ENCODE measurements at places on chromosomes 12 and 14. TPM values are rescaled to one million over a fixed set of nuclear protein-coding genes. Genes with fewer than 3 reads are reported as not detected.

Gene SLC17A8
- not detected for polyA plus RNA-seq

Gene EML5
- polyA plus RNA-seq = 0.65 TPM

Gene SSPN
- 2.1 TPM for polyA plus RNA-seq

Gene MMAB
- polyA plus RNA-seq = 33.2 TPM

Gene RTL1
- 0.80 TPM for polyA plus RNA-seq

Gene RPL10L
- polyA plus RNA-seq = not detected

Gene ACSM4
- not detected for polyA plus RNA-seq

Gene CCDC196
- polyA plus RNA-seq = 1.2 TPM

Gene KRT2
- not detected for polyA plus RNA-seq

Gene IGF1
- polyA plus RNA-seq = 6.8 TPM

Gene RNASE1
- polyA plus RNA-seq = 144 TPM

DNA sequence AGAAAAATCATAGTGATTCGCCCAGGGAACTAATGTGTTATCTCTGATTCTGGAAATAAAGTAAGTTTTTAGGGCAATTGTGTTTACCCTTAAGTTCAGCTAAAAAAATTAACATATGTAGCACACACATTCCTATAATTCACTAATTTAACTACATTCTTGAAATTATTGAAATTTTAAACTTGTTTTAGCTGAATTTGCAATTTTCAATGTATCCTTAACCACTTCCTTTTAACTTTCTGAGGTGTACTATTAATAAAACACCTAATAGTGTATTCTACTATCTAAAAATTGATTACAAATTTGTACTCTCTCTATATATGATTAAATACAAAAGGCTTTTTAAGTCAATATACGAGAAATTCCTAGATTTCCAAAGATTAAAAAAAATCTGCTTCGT is 2.2 kb downstream of the KLHL28 start:
- H3K27me3 ChIP-seq = no peaks in the 10 kb centered on the region
- no peaks in the 10 kb centered on the region for H3K36me3 ChIP-seq
- H3K27ac ChIP-seq = no peak overlapping the region
- peaks cover 20% of the 10 kb centered on the region for H3K4me1 ChIP-seq
- H3K4me3 ChIP-seq = no peak overlapping the region

- no peak for DNase-seq
- H3K4me1 ChIP-seq = no peaks in the 10 kb centered on the region
- H3K4me3 ChIP-seq = no peak overlapping the region
- no peak overlapping the region for H3K27ac ChIP-seq
Measured at GRCh38 chr12:3105690-3106479, 28.7 kb downstream of the TSPAN9 start.

GRCh38 chr12:70652451-70652850 is 15.2 kb upstream of the PTPRB start:
- H3K4me1 ChIP-seq = no peaks in the 10 kb centered on the region
- DNase-seq = no peak
- H3K4me3 ChIP-seq = no peak overlapping the region

- no peak overlapping the region for H3K27ac ChIP-seq
- DNase-seq = no peak
- no peaks in the 10 kb centered on the region for H3K36me3 ChIP-seq
- no peaks in the 10 kb centered on the region for H3K4me1 ChIP-seq
Measured at GRCh38 chr14:70640938-70641547, 673 bp upstream of the TTC9 start.

GRCh38 chr12:68092976-68093375 is 66.6 kb downstream of the IFNG start:
- H3K27me3 ChIP-seq = no peaks in the 10 kb centered on the region
- no peak for DNase-seq
- H3K4me3 ChIP-seq = no peak overlapping the region
- H3K27ac ChIP-seq = no peak overlapping the region

DNA sequence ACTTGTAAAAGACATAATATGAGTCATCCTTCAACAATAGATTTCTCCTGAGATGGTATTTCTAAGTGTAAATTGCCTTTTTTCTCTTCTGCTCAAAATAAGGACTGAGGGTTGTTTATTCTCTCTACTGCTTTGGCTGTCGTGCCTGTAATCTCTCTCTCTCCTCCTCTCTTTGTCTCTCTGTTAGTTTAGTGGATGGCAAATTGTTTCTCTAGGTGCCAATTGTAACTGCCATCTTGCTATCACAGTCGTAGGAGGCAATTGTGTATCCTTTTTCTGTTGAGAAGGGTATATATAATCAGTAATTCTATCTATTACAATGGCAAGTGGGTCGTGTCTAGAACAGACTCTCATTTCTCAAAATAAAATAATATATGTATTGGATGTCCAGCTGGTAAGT is 545.0 kb upstream of the FBXO33 start:
- no peaks in the 10 kb centered on the region for H3K36me3 ChIP-seq
- no peaks in the 10 kb centered on the region for H3K27me3 ChIP-seq
- H3K27ac ChIP-seq = no peak overlapping the region
- H3K4me1 ChIP-seq = no peaks in the 10 kb centered on the region
- no peak for DNase-seq
- no peak overlapping the region for H3K4me3 ChIP-seq

GRCh38 chr12:88509347-88509746 is 70.9 kb downstream of the KITLG start:
- H3K4me1 ChIP-seq = no peaks in the 10 kb centered on the region
- no peaks in the 10 kb centered on the region for H3K36me3 ChIP-seq
- H3K4me3 ChIP-seq = no peak overlapping the region

GRCh38 chr12:89083491-89083890 is 268.8 kb downstream of the DUSP6 start:
- no peak for DNase-seq
- H3K27ac ChIP-seq = no peak overlapping the region
- H3K36me3 ChIP-seq = no peaks in the 10 kb centered on the region

- DNase-seq = no peak
- H3K36me3 ChIP-seq = no peaks in the 10 kb centered on the region
- no peak overlapping the region for H3K27ac ChIP-seq
- H3K4me1 ChIP-seq = no peaks in the 10 kb centered on the region
Measured at GRCh38 chr12:78293059-78293686, 462.5 kb downstream of the NAV3 start.

DNA sequence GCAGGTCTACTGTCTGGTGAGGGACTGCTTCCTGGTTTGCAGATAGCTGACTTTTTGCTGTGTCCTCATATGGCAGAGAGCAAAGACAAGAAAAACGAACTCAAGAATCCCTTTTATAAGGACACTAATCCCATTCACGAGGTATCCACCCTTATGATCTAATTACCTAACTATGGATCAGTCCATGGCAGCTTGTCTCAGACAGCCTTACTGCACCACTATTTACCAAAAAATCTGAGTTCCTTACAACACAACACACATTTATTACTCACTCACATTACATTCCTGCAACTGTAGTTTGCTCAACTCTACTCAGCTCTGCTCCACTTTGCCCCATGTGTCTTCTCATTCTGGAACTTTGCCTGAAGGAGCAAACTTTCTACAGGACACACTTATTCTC is 10.1 kb upstream of the SLC6A15 start:
- H3K36me3 ChIP-seq = no peaks in the 10 kb centered on the region
- no peaks in the 10 kb centered on the region for H3K4me1 ChIP-seq
- H3K27ac ChIP-seq = no peak overlapping the region

DNA sequence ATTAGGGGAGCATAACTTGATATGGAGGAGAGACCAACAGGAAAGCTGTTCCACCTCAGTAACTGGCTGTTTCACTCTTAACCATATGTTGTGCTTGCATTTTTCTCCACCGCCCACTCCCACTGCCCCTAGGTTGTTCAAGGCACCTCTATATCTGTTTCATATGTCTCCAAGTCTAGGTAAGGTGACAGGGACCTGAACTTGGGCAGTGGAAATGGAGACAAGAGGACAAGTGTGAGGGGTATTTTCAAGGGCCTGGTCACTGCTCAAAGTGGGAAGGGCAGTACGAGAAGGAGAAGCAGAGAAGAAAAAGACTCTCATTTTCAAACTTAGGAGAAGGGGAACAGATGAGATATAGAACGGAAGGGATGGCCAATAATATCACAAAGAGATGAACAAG is 3.1 kb downstream of the SLC38A1 start:
- H3K27ac ChIP-seq = no peak overlapping the region
- no peak for DNase-seq
- no peaks in the 10 kb centered on the region for H3K27me3 ChIP-seq
- peaks cover 15% of the 10 kb centered on the region for H3K4me1 ChIP-seq
- H3K4me3 ChIP-seq = no peak overlapping the region
- no peaks in the 10 kb centered on the region for H3K36me3 ChIP-seq

- no peaks in the 10 kb centered on the region for H3K36me3 ChIP-seq
- H3K4me1 ChIP-seq = no peaks in the 10 kb centered on the region
- H3K27ac ChIP-seq = no peak within 1 kb of the TSS
- DNase-seq = no peak
Measured at GRCh38 chr12:91111366-91112325, at the start of gene LUM. LUM (minus strand) TSS chr12:91111494; CDS start chr12:91108979, 2,515 bp downstream.

DNA sequence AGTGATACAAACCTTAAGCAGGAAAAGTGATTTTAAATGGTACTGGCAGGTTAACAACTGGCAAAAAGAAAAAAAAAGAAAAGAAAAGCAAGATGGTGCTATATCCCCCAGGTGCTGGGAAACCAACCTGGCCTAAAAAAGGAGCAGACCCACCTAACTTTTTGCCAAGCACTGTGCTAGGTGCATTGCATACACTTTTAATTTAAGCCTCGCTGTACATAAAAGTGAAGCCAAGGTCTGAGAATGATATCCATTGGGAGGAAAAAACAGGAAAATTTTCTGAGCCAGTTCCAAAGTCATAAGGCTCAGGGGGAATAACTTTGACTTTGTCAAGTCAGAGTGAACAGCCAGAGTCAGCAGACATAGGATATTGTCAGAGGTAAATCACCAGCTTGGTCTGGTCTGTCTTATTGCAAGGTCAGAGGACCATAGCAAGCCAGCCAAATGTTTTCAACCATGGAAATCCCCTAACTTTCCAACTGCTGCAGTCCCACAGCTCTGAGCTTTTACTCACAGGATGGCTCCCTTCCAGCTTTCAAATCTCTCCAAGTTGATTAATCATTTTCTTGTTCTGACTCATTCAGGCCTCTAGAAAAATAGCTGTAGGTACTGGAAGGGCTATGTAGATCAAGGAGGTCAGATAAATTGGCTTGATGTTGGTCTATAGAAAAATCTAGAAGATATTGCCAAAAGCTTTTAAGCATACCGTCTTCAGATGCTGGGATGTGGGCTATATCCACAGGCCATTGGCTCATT is 412.9 kb downstream of the RAD51B start:
- H3K4me3 ChIP-seq = no peak overlapping the region
- H3K36me3 ChIP-seq = no peaks in the 10 kb centered on the region
- peak overlapping the region; percentile 83 for H3K27ac ChIP-seq

- H3K36me3 ChIP-seq = no peaks in the 10 kb centered on the region
- H3K4me3 ChIP-seq = no peak overlapping the region
- DNase-seq = no peak
- H3K27me3 ChIP-seq = no peaks in the 10 kb centered on the region
- H3K27ac ChIP-seq = no peak overlapping the region
- H3K4me1 ChIP-seq = no peaks in the 10 kb centered on the region
Measured at GRCh38 chr12:52831251-52831650, 2.9 kb downstream of the KRT79 start.

GRCh38 chr12:116717466-116718437 is 20.1 kb downstream of the SPRING1 start:
- peaks cover 14% of the 10 kb centered on the region for H3K36me3 ChIP-seq
- H3K4me1 ChIP-seq = no peaks in the 10 kb centered on the region
- H3K4me3 ChIP-seq = no peak overlapping the region
- no peaks in the 10 kb centered on the region for H3K27me3 ChIP-seq
- no peak overlapping the region for H3K27ac ChIP-seq
- no peak for DNase-seq

- H3K27ac ChIP-seq = no peak overlapping the region
- DNase-seq = no peak
- H3K36me3 ChIP-seq = no peaks in the 10 kb centered on the region
- H3K27me3 ChIP-seq = no peaks in the 10 kb centered on the region
- H3K4me3 ChIP-seq = no peak overlapping the region
Measured at GRCh38 chr14:30869551-30870155, 4.7 kb upstream of the COCH start.

GRCh38 chr12:93793983-93794382 is 116.8 kb downstream of the CRADD start:
- no peaks in the 10 kb centered on the region for H3K4me1 ChIP-seq
- no peak overlapping the region for H3K27ac ChIP-seq
- DNase-seq = no peak
- no peak overlapping the region for H3K4me3 ChIP-seq
- no peaks in the 10 kb centered on the region for H3K27me3 ChIP-seq
- no peaks in the 10 kb centered on the region for H3K36me3 ChIP-seq

Data from pancreas (tissue), 10 donors.